ENCODE measurements at places on chromosomes 5 and 9.

DNA sequence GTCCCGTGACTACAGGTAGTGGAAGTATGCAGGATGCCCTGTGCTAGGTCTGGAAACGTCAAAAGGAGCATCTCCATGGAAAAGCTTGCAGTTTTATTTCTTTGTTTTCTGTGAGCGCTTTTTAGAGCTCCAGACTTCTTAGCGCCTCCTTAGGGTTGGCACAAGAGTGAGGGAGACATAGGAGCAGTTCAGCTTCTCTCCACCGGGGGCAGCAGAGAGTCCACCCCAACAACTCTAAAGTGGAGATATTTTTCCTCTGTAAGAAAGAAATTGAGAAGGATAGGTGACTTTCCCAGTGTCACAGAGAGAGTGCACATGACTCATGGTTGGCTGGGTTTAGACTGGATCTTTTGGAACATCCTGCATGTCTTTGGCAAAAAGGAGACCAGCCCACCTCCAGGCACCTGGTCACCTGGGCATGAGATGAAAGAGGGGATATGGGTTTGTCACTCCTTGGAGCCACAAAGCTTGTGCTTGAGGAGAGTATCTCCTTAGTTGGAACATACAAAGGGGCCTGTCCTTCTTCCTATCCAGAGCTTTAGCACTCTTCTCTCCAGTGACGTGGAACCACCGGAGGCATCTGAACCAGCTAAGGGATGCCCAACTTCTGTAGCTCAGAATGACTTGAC lies 637.7 kb downstream of the SEMA5A start:
- no peak for DNase-seq

GRCh38 chr9:13587571-13587970 lies 308.1 kb upstream of the MPDZ start:
- no peak for DNase-seq

DNA sequence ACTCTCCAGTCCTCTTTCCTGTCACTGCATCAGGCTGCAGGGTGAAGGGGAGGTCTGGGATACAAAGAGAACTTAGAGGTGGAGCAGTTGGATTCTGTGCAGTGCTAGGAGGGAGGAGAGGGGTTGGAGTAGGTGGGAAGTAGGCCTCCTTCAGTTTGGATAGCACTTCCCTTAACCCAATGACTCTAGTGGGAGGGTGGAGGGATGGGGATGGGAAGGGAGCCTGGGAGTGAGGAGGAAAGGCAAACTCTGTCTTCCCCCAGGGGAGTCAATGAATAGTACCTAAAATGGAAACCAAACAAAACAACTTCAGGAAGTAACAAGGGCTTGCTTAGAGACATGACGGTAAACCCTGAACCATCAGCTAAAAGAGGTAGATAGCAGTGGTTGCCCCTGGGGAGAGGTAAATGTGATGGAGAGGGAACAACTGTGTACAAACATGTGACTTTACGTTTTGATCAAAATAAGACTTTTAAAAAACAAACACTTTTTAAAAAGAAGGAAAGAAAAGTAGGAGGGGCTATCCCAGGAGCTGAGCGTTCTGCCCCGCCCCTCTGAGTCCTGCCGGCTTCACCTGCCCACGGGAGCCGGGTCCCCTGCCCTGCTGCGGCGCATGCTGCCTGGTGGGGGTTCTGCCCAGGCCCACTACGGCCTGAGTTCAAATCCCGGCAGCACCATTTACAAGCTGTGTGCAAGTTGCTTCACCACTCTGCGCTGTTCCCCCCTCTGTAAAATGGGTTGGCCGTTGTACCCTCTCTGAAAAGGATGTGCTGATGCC lies 30.9 kb downstream of the GSN start:
- no peak for DNase-seq

DNA sequence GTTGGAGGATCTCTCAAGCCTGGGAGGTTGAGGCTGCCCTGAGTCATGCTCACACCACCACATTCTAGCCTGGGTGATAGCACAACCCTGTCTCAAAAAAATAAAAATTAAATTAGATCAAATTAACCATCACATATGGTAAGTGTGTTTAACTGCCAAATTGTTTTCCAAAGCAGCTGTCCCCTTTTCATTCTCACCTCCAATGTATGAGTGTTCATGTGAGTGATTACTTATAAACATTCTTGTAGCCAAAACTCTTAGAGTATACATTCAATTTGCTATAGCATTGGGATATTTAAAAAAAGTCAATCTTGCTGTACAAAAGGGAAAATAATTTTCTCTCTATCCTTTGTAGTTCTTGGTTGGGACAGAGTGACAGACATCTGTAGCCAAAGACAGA lies 53.4 kb upstream of the SNAPC3 start:
- DNase-seq, result no peak

GRCh38 chr5:123429221-123429954 lies 6.2 kb upstream of the CEP120 start:
- no peak for DNase-seq

- no peak for DNase-seq
Measured at GRCh38 chr9:27365707-27366376, 68.9 kb upstream of the EQTN start.

DNA sequence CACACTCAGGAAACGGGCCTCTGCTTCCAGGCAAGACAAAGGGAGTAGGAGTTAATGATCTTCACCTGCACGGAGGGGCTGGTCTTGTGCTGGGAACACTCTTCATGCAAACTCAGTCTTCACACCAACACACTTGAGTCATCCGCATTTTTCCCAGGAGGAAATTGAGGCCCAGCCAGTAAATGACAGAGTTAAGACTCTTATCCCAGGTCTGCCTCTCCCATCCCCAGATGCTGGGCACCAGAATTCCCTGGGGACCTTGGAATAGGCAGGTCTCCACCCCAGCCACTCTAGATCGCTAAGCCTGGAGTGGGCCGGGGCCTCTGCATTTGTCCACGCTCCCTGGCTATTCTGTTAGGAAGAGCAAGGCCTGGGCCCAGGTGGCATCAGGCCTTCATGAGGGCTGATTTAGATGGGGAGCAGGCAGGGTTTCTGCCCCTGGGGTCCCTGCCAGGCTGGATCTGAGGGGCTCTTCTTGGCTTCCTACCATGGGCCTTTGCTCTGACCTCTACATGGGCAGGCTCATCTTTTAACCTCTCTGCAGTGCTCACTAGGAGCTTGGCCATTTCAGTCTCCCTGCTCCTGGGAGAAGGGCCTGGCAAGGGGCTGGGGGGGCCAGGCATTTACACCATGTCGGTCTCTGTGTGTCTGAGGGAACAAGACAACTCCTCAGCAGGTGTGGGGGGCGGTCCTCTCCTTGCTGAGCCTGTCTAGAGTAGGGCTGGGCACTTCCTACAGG lies 77.3 kb downstream of the AMBP start:
- no peak for DNase-seq

DNA sequence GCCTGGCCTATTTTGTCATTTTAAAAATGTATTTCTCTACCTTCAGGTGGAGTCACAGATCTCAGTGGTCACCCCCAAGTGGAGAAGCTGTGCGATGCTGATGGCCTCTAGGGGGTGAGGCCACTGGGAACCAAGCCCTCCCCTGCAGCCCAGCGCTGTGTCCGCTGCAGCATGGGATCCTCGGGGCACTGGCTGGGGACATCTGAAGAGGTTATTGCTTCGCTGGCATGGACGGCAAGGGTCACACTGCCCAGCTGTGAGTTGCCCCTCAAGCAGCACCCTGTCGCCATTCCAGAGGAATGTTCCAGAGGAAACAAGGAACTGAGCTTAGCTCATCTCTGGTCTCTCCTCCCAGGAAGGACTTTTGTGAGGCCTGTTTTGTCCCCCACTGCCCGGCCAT lies 119.6 kb upstream of the S1PR3 start:
- DNase-seq, result no peak

GRCh38 chr5:19018822-19019221 lies 969.2 kb downstream of the CDH18 start:
- DNase-seq, result no peak

DNA sequence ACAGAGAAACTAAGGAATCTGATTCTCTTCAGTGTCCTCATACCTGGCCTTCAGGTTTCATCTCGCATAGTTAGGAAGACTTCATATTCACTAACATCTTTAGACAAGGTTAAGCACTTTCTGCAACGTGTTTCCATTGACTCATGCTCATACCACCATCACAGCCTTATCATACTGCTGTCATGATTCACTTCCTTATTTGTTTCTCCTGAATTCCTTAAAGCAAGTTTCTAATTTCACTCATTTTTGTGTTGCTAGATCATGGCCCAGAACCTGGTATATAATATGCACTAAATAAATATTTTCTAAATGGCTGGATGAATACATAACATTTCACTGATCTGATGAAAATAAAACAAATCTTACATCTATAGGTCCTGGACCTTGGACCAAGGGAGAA lies 472.9 kb downstream of the PRELID2 start:
- DNase-seq, result no peak

- DNase-seq, result no peak
Measured at GRCh38 chr5:15424769-15425168, 75.2 kb upstream of the FBXL7 start.

DNA sequence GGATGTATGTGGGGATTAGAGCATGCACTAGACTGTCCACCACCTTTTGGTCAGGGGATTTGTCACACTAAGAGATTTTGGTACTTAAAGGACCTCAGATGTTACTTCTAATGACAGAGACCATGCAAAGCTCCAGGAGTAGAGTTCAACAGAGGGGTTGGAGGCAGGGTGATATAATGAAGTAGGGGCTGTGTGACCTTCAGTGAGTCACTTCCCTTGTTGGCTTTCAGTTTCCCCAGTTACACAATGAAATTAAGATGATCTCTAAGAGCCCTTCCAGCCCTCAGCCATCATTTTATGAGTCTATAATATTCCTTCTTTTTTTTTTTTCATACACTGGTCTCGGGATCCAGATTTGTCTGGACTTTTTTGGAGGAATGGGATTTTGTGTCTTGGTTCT lies 26.8 kb downstream of the GLRA1 start:
- no peak for DNase-seq

- no peak for DNase-seq
Measured at GRCh38 chr5:95718203-95718602, 12.9 kb upstream of the RHOBTB3 start.

DNA sequence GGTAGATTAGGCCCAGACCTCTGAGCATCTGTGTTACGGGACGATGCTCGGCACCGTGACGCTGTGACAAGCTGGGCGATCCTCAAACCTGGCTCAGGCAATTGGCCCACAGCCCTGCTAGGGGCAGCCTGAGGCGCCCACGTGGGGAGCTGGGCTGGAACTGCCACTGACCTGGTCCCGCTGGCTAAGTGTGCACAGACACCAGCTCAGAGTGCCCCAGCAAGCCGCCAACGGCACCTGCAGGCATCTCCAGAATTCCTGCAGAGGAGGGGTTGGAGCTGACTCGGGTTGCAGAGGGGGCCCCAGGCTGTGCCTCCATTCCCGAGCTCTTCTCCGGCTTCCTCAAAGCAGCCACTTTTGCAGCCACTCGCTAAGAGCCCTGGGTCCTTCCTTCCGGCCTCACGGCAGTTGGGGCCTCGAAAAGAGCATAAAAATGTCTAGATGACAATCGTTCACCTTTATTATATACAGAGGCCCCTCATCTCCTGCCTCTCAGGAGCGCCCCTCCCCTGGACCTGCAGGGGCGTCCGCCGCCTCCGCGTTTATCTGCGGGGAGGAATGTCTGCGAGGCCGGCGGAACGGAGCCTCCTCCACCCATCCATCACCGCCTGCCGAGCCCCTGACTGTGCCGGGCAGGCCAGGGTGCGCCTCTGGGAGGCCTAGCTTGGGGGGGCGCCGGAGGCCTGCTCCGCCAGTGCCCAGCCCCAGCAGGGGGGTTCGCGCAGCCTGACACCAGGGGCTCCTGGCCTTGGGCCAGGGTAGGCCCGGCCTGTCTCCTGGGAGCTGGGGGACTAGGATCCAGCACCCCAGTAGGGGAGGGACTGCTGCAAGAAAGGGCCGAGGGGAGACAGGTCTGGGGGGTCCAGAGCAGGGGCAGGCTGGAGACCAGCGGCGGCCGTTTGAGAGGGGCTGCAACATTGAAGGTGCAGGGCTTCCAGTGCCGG lies 144.9 kb downstream of the BARX1 start:
- no peak for DNase-seq

- no peak for DNase-seq
Measured at GRCh38 chr5:169097374-169098326, 203.3 kb downstream of the SLIT3 start.

- no peak for DNase-seq
Measured at GRCh38 chr9:15295761-15296405, 11.1 kb downstream of the TTC39B start.

DNA sequence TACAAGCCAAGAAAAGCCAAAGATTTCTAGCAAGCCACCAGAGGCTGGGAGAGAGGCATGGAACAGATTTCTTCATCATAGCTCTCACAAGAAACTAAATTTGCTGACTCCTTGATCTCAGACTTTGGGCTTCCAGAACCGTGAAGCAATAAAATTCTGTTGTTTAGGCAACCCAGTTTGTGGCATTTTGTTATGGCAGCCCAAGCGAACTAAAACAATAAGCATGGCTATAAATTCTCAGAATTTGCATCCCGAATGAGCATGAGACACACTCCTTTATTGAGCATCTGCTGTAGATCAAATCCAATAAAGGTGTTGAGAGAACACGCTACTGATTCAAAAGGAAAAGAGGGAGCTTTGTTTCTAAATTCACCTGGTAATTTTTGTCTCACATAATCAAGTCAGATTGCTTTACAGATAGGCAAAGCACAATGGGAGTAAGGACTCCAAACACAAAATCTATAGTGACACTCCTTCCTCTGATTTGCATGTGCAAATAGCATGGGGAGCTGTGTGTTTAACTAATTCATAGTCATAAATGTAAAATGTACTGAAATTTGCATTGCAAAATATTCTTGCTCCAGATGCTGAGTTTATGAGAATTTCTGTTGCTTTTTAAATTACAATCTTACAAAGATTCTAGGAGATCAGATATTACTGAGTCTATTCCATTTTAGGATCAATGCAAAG lies 308.7 kb downstream of the MED10 start:
- no peak for DNase-seq

DNA sequence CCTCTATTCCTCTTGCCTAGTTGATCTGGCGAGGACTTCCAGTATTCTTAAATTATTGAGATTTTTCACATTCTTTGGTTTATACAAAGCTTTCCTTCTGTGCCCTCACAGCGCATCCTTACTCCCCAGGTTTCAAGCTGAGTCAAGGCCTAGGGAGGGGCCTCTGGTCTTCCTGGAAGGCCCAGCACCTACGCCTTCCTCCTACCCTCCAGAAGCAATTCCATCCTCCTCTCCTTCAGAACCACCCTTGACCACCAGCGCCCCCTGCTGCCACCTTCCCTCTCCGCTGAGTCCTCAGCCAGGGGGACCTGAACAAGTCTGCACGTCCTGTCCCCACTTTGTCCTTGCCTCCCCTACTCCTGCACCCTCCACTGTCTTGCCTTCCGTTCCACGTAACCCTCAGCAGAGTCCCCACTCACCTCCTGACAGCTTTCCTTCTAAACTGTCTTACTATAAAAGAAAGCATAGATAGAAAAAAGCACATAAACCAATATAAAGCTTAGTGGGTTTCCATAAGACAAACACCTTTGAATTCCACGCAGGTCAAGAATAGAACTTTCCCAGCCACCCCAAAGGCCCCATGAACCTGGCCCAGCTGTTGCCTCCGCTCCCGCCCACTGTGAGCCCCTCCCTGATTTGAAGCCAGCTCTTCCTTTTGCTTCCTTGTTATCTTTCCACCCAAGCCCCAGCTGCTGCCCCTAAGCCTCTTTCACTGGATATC lies 63.0 kb upstream of the CTSL start:
- no peak for DNase-seq

- DNase-seq, result no peak
Measured at GRCh38 chr5:8828596-8829322, 717.1 kb downstream of the SEMA5A start.
